ENCODE measurements at places on chromosomes 12 and 14. TPM values are rescaled to one million over a fixed set of nuclear protein-coding genes. Genes with fewer than 3 reads are reported as not detected.

KRT78 gene
- not detected for total RNA-seq

RNASE7 gene
- not detected for total RNA-seq

GRCh38 chr12:32105986-32106516 is 596 bp upstream of the BICD1 start:
- DNase-seq = no peak

- no peak for DNase-seq
Measured at GRCh38 chr14:57171903-57172302, 96.8 kb downstream of the EXOC5 start.

- no peak for DNase-seq
Measured at GRCh38 chr12:130958557-130959140, 4.9 kb downstream of the ADGRD1 start.

Data from heart left ventricle (tissue), 16 donors.